Uterine smooth muscle cell (primary cell): ENCODE measurements at places on chromosomes 1 and 21. TPM values are rescaled to one million over a fixed set of nuclear protein-coding genes. Genes with fewer than 3 reads are reported as not detected.

CACHD1 gene
- 2.8 and 5.0 TPM in 2 replicates for total RNA-seq

PYHIN1 gene
- not detected in 2 replicates for total RNA-seq

PLA2G2D gene
- not detected in 2 replicates for total RNA-seq

OLFML2B gene
- total RNA-seq, result 4.9 and 7.0 TPM in 2 replicates

SIM2 gene
- under 0.01 and 0.62 TPM in 2 replicates for total RNA-seq
